ENCODE measurements at places on chromosomes 1 and 21.

GRCh38 chr1:72634946-72635345 lies 352.6 kb upstream of the NEGR1 start:
- no peak for DNase-seq

GRCh38 chr1:204530932-204531331 lies 14.7 kb downstream of the MDM4 start:
- DNase-seq = no peak

DNA sequence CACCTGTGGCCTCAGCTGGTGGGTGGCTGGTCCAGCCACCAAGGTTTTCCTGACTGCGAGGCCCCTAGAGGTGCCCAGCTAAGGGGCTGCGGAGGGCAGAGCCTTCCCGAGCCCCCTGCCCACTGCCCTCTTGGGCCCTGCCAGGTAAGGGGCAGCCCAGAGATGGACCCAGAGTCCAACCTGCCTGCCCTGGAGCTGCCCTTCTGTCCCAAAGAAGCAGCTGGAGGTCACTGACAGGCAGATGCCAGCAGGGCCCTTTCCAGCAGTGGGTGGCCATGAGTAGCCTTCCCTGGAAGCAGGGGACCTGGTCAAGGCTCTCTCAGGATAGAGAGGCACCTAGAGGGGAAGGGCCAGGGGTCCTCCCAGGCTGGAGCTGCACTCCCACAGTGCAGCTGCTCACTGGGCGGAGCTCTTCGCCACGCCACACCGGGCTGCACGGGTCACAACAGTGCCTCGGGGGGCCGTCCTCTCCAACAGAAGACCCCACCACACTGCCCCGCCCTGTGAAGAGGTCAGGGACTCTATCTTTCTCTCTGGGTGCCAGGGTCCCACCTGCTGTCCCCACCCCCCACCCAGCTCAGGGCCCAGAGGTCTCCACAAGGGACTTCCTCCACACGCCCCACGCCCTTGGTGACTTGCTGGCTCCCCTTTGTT lies 10.9 kb upstream of the GNB1 start:
- no peak for DNase-seq

DNA sequence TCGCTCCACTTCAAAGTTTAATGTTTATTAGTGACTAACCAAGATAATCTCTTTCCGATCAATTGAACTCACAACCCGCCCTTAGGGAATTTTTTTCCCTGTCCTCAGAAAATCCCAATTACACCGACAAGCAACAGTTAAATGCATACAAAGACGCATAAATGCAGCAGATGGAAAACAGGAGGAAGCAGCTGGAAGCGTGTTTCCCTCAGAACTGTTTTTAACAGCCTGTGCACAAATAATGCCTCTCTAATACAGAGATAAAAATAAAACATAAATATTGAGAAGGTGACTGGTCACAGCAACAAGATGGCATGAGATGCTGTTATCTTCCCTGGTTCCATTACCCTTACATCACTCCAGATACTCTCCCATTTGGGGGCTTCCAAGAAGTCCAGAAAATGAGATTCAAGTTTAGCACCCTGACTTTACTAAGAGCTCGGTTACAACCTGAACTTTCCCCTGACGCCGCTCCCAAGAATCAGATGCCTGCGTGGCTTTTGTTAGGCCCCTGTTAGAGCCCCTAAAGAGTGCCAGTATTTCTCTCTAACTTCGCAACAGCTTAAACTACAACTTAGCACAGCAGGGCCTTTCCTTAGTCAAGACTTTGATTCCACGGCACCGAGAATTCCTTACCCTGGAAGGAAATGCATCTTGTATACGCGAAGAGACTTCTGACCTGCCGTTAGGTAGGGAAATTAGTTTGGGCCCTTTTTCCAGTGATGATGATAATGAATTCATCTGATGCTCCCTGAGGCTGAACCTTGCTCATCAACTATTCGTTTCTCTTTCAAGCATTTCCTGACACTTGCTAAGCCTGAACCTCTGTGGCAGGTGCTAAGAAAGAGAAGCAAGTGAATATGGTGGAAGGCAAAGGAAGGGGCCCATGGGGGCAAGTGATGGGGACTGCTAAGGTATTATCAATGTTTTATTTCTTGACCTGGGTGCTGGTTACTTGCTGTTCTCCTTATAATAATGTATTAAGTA lies 137.7 kb upstream of the SMYD2 start:
- no peak for DNase-seq
